ENCODE measurements at places on chromosomes 1 and 21.

DNA sequence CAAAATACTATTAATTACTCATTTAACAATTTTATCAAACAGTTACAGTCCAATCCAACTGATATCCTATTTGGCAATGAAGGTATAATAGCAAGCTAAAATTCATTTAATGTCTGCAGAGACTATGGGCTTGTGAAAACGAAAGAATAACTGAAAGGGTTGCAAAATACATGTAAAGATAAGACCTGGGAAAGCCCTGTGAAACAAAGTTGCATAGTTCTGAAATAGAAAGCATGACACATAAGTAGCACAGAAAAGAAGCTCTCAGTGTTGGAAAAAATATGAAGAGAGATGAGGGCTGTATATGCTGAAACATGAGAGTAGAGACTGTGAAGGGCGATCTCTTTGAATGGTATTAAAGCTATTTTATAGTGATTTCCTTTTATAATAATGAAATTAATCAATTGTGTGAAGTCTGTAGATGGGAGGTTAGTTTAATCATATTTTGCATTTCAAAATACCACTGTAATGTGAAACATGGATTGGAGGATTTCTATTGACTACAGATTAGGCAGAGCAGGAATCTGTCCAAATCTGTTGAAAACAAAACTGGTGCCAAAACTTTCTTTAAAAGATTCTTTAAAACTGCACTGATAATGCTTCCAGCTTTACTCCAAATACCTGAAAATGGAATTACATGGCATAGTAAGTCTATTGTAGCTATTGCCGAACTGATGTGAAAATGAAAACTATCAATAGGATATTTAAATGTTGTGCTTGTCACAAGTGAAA is 1518.9 kb upstream of the B3GALT2 start:
- no peak for DNase-seq

GRCh38 chr1:192709544-192709943 is 73.6 kb downstream of the RGS13 start:
- DNase-seq = no peak

DNA sequence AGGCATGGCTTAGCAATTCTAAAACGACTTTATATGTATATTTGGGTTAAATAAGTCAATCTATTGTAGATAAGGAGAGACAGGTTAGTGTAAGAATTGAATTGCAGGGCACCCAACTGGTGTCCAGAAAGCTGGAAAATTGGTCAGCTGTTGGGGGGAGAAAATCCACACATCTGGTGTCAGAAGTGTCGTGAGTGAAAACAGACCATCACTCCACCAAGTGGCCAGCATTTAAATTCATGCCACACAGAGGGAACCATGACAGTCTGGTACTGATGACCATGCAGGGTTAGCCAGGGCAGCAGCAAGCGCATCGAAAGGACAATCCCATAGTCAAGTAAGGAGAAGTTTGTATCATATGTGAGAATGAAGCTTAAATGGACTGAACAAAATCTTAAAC is 11.7 kb downstream of the LAX1 start:
- DNase-seq = no peak

GRCh38 chr1:234111458-234112142 is 207.1 kb downstream of the SLC35F3 start:
- no peak for DNase-seq

DNA sequence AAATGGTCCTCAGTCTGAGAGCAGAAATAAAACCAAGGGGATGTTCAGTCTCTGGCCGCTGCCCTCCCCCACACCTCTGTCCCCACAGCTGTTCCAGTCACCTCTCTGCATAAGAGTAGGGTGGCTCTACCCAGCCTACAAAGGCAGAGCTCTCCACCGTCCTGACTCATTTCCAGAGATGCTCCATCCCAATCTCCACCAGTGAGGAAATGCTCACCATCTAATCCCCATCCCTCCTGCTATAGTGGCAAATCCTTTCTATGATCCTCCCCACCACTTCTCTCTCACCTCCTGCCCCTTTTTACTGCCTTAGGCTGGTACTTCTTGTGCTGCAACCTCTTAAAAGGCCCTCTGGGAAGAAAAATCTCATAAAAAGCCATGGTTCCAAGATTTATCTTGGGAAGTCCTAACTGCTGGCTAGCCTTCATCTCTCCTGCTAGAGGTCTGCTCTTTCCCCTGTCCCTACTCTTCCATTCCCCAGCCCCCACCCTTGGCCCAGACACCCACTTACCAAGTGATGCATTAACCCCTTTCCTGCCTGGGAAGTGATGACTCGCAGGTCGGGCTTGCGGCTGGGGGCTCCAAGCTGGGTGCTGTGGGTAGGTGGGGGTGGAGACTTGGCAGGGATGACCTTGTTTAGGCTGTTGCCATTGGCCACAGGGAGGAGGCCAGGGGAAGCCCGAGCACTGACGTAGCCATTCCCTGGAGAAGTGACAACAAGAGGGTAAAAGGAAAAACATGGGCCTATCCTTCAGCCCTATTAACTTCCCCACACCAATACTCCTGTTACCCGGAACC is 23.9 kb downstream of the MEF2D start:
- no peak for DNase-seq

- DNase-seq = no peak
Measured at GRCh38 chr1:215543191-215543606, 23.9 kb upstream of the KCTD3 start.

- DNase-seq = no peak
Measured at GRCh38 chr1:2349806-2350205, 41.5 kb downstream of the MORN1 start.

GRCh38 chr1:147892216-147892615 is 10.4 kb upstream of the GJA8 start:
- no peak for DNase-seq

GRCh38 chr1:90835661-90836344 is 118.7 kb upstream of the BARHL2 start:
- DNase-seq = no peak

GRCh38 chr1:234598974-234599616 is 10.9 kb downstream of the IRF2BP2 start:
- DNase-seq = no peak

DNA sequence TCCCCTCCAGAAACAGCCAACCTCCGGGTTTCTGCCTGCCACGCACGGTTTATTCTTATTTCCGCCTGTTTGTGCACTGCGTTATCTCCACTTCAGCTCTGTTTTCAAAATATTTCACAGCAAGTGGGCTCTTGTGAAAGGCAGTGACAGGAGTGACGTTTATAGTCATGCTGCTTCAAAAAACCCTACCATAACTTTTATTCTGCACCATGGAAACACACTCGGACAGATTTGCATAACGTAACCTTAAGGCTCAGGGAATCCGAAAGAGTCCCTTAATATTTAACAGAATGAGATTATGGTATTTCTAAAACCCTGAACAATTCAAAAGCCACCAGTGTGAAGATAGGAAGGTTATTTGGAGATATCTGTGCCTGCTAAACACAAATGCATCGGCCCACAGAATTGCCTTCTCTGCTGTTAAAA is 782 bp upstream of the SDE2 start:
- no peak for DNase-seq

GRCh38 chr1:39268112-39268581 is 63.7 kb downstream of the MACF1 start:
- no peak for DNase-seq

All from NCI-H1930 (cell line).